ENCODE measurements at places on chromosomes 7 and 10. TPM values are rescaled to one million over a fixed set of nuclear protein-coding genes. Genes with fewer than 3 reads are reported as not detected.

The LRRN3 gene
- total RNA-seq, result 196 TPM

The TAS2R3 gene
- total RNA-seq, result 0.73 TPM

The ENO4 gene
- total RNA-seq, result not detected

The IL2RA gene
- 174 TPM for total RNA-seq

The TECTB gene
- total RNA-seq, result not detected

The NME8 gene
- not detected for total RNA-seq

The CUL2 gene
- 33.8 TPM for total RNA-seq

The GIMAP7 gene
- total RNA-seq, result 134 TPM

The AGR3 gene
- total RNA-seq, result not detected

DNA sequence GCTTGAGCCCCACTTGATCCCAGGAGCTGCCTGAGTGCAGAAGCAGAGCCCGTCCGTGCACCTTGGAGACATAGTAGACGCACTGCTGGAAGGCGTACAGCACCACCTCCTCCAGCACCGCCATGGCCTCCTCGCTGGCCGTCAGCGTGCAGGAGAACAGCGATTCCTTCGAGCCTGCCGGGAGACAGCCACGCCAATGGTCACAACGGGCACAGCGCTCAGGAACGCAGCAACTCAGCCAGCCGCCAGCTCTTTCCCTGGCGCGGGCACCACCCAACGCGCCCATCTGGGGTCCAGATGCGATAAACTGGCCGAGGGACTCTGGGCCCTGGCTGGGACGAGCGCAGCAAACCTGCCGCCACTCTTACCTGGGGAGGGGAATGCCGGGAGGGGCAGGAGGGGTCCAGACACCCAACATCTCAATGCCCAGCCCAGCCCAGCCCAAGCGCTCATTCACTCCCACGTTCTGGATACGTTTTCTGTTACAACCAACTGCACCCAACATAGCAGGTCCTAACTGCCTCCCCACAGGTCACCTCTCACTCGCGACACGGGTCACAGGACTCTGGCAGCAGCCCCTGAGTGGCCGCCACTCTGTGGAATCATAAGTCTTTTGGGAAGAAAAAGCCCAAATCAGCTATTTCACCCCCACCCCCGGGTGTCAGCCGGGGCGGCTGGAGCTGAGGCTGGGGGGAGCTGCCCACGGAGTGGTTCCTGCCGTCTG lies 41.9 kb downstream of the AP5Z1 start:
- no peak for DNase-seq

DNA sequence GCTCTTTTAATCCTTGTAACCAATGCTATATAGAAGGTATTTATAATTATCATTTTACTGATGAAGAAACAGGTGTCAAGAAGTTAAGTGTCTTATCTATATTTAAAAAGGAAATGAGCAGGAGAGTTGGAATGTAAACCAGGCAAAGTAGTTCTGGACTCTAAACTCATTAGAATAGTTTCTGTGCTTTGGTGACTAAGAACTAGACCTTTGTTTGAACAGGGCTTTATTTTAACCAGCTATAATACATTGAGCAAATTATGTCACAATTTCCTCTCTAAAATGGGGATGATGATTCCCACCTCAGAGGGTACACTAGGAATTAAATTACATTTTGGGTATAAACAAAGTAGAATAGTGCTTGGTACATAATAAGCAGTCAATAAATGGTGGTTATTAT lies 236.0 kb downstream of the MAGI2 start:
- no peak for DNase-seq

DNA sequence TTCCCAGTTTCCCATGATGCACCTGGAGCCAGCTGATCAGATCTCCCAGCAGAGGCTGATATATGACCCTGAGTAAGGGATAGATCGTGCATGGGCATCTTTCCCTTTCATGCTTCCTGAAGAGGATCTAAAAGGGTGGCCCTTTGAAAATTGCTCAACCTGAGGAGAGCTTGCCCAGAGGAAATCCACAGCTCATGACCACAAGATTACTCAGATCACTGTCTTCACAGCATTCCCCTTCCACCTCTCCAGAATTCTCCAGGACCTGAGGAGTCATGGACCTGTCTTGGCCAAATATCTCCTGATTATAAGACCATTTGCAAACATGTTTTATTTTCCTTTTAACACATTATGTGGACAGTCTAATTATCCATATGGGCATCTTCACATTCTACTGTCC lies 328.1 kb downstream of the LHFPL3 start:
- DNase-seq, result no peak

GRCh38 chr7:94561841-94562514 lies 52.4 kb downstream of the CASD1 start:
- no peak for DNase-seq

GRCh38 chr10:30962522-30962921 lies 69.1 kb downstream of the ZNF438 start:
- DNase-seq, result no peak

DNA sequence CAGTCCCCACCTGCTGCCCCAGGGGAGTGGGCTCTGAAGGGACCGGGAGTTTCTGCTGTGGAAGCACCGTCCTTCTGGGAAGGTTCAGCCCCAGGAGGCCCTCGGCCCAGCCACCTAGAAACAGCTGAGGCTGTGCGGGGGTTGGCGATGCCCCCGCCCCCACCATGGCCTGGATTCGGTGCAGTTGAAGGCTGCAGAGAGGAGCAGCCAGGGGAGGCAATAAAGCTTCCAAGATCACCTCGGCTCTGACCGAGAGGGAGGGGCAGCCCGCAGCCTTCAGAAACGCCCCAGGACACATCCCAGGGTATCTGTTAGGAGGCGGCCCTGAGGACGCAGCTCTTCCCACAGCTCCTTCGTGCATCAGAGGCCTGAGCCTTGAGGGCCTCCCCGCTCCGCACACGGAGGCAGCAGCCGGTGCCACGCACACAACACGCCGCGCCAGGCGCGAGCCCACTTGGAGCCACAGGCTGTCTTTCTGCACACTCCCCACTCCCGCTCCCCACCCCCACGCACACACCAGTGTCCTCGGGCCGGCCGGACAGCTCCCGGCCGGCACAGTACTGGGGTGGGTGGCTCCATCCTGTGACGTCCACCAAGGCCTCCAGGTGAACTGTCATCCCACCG lies 1.6 kb downstream of the KNDC1 start:
- no peak for DNase-seq

DNA sequence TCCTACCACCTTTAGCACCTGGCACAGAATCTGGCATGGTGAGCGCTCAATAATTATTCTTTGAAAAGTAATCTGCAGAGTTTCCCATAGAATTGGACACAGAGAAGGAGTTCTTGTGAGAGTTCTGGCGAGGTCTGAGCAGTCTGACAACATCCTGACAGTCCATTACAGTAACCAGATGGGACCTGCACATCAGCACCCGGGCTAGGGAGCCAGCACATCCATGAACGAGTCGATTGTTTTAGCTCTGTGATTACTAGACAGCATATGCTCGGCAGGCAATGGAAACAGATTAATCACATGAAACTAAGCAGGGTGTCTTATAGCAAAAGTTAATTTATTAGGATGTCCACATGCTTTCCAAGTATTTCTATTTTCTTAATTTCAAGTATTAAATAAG lies 96.7 kb downstream of the SEMA3D start:
- DNase-seq, result no peak

DNA sequence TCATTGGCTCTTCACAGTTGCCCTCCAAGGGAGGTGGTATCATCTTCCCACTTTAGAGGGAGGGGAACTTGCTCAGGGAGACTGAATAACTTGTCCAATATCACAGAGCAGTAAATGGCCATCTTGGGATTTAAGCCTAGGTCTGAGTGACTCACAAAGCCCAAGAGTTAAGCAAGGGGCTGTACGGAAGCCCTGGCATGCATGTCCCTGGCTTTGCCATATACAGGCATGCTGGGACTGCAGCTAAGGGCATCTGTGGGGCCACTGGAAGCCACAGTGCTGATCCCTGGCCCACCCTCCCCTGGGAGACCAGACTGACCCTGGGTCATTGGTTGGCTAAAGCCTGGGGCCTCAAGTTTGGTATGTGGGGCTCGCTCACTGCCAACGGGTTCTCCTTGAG lies 3.1 kb downstream of the VSIR start:
- DNase-seq, result no peak

DNA sequence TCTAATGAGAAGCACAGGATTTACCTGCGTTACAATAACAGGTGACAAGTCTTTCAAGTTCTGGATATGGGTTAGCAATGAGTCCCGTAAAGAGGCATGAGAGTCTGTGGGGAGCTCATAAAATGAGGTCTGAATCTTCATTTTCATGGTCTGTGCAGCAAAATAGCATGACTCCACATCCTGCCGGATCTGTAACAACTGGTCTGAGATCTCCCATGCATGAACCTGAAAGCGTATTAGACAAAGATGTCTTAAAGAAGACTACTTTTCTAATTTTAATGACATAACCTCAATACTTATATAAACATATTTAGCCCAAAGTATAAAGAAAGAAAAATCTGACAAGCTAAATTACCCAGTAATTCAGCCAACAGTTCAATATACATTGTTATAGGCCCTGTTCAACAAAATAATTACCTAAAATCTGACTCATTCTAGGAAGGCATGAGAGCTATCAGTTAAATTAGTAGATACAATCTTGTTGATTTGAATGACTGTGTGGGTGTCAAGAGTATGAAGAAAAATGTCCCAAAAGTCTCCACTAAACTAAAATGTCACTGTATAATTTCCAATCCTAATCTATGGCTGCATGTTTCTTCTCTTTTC lies 36.9 kb downstream of the TNPO3 start:
- no peak for DNase-seq

DNA sequence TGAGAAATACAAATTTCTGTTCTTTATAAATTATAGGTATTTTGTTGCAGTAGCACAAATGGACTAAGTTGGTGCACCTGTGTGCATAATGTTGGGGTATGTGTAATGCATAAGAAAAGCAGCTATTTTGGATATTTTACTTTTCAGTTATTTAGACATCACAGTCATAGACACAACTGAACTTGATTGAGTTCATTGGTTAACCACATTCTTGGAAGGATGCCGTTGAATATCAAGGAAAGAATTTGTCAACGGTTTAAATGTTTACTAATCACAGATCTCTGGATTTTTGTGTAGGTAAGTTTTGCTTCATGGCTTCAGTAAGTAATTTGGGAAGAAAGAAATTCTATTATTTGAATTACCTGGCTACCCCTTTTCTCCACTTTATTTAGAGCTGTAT lies 4.1 kb downstream of the OTUD1 start:
- no peak for DNase-seq

DNA sequence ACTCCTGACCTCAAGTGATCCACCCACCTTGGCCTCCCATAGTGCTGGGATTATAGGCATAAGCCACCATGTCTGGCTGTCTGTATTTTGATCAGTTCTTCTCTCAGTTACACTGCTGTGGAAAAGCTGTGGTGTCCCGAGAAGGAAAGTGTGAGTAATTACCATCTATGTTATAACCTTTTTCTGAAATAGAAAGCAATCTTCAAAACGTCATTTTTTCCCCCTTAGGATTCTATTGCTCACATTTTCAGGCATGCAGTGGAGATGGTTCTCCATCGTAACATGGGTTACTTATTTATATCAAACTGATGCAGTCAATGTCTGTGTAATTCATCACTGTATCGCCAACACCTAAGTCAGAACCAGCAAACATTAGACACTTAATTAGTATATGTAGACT lies 103.5 kb upstream of the FAM3C start:
- DNase-seq, result no peak

GRCh38 chr10:7410301-7410861 lies 453 bp downstream of the SFMBT2 start:
- DNase-seq, result peak; percentile 43

- DNase-seq, result no peak
These were observed 897.8 kb downstream of the CNTNAP2 start for GRCh38 chr7:147014286-147014955.

- peak; percentile 23 for DNase-seq
These were observed 41.5 kb upstream of the SLC39A12 start for GRCh38 chr10:17910125-17910789.

DNA sequence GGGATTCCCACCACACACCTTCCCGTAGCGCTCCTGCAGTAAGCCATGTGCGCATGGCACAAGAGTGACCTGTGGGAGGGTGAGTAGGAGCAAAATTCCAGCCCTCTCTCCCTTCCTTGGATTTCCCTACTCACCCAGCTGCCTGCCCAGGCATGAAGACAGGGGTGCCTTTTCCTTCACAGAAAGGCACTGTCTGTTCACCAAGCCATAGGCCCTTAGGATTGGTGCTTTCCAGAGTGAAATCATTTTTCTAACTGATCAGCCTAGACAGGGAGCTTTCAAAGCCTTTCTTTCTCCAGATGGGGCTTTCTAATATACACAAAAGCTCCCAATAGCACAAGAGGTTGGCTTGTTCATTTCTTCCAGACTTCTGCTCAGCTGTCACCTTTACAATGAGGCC lies 79.7 kb downstream of the CTTNBP2 start:
- DNase-seq, result no peak

- no peak for DNase-seq
These were observed 36.2 kb upstream of the CHST3 start for GRCh38 chr10:71927776-71928592.

GRCh38 chr10:129194181-129194870 lies 272.7 kb upstream of the MGMT start:
- no peak for DNase-seq

- DNase-seq, result no peak
These were observed 45.5 kb upstream of the TMEM140 start for GRCh38 chr7:135102372-135102771.

DNA sequence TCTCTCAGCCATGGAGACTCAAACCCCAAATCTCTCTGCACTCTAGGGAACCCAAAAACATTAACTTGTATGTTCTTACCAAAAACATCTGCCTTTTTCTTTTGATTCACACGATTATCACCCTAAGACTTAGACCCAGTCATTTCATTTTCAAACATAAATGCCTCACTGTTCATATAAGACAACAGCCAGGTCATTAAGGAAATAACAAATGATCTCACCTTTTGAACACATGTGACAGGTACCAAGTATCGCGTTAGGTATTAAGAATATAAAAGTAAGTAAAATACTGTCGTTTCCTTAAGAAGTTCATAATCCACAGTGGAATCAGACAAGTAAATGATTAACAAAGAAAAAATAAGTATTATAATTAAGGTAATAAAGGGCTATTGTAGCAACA lies 8.8 kb downstream of the TM9SF3 start:
- no peak for DNase-seq

DNA sequence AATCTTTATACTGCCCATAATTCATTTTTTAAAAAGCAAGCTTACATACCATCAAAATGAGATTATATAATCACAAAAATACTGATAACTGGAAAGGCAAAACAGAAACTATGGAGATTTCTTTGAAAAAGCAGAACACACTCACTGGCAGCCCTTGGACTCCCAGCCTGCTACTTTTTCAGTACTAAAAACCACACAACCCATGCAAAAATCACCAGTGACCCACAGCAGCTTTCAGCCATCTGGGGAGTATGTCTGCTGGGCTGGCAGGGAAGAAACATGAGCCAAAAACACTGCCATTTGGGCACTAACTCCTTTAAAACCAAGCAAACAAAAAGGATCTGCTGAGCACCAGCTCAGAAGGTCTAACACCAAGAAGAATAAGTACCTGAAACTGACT lies 80.0 kb upstream of the DDC start:
- DNase-seq, result no peak

- DNase-seq, result no peak
These were observed 118.9 kb downstream of the PPP1R3A start for GRCh38 chr7:113799896-113800295.
